ENCODE measurements at places on chromosomes 3 and 15. TPM values are rescaled to one million over a fixed set of nuclear protein-coding genes. Genes with fewer than 3 reads are reported as not detected.

ASB7 gene
- 9.5 TPM for total RNA-seq

CIP2A gene
- total RNA-seq = 15.2 TPM

TSEN2 gene
- total RNA-seq = 8.7 TPM

CSTA gene
- total RNA-seq = 1,557 TPM

Data from airway epithelial cell (primary cell).